ENCODE measurements at places on chromosomes 5 and 9.
A peak's percentile ranks its signal among the peaks of the same experiment; 100 is the strongest.

DNA sequence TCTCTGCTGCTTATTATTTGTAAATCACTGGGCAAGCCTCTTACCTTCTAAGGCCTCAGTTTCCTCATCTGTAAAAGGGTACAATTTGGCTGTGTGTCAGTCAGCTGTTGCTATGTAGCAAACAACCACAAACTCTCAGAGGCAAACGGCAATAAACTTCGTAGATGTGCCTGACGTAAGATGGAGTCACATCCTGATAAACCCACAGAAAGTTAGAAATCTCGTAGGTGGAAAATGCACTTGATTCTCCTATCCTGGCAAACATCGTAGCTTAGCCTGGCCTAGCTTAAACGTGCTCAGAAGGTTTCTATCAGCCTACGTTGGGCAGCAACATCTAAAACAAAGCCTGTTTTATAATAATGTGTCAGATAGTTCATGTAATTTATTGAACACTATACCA, 35.0 kb upstream of the UNC5A start:
- no peak for DNase-seq

DNA sequence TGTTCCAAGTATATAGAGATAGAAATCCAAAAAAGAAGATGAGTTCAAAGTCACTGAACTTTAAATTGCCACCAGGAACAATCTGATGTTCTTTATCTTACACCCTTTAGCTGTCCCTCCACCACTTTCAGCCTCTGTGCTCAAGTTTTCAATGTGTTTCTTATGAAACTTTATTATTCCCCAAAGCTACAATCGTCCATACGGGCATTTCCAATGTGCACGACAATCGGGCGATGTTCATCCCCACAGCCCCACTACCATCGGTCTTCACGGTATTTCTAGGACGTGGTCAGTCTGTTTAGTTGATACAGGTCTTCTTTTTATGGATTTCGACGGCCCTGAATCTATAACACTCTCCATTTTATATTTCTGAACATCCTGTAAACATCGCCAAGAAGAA, 238.7 kb upstream of the DAP start:
- no peak for DNase-seq

- DNase-seq: no peak
These were observed 31.5 kb downstream of the CLINT1 start for GRCh38 chr5:157827423-157827822.

- DNase-seq: no peak
These were observed 38.5 kb downstream of the SNCAIP start for GRCh38 chr5:122350496-122350895.

DNA sequence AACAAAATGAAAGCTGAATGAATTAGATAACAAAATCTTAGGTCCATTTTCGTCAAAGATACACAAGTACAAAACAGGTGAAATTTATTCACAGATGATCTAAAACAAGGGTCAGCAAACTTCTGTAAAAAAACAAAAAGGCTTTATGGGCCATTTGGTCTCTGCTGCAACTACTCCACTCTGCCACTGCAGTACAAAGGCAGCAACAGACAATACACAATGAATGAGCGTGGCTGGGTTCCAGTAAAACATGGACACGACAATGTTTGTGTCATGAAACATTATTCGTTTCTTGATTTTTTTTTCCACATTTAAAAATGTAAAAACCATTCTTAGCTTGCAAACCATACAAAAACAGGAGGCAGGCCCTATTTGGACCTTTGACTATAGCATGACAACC, 71.9 kb downstream of the ECPAS start:
- no peak for DNase-seq

- no peak for DNase-seq
These were observed 811.7 kb upstream of the GRAMD2B start for GRCh38 chr5:125611541-125611940.

DNA sequence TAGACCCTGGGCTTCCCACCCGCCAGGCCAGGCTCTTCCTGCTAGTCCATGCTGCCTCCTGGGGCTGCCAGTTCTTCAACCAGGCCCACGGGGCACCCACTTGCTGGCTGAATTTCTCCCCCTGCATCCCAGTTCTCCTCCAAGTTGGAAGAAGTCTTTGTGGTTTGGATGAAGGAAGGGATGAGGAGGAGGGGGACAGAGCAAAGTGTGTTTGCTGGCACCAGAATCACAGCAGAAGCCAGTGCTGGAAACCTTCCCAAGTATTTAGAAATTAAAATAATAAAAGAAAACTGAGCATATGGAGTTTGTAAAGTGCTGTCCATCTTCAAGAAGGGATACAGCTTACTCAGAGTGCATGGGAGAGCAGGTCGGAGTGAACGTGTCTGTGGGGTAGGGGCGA, 19.4 kb upstream of the UNC5A start:
- DNase-seq: no peak

DNA sequence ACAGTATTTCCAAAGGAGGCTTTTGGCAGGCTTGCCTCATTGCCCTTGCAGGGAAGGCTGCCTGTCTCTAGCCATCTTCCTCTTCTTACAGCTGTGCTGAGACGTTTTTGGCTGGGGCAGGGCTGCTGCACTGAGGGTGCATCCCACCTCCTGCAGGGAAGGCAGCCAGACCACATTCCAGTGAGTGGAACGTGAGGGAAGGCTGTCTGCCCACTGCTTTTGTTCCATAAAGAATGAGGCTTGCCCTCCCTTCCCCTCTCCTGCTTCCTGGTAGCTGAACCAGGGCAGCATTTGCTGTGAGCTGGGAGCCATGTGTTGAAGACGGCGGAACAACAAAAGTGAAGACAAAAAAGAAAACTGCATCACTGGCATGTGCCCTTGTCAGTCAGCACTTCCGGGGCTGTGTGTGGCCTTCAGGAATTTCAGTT, 16.8 kb downstream of the MGAT1 start:
- no peak for DNase-seq

DNA sequence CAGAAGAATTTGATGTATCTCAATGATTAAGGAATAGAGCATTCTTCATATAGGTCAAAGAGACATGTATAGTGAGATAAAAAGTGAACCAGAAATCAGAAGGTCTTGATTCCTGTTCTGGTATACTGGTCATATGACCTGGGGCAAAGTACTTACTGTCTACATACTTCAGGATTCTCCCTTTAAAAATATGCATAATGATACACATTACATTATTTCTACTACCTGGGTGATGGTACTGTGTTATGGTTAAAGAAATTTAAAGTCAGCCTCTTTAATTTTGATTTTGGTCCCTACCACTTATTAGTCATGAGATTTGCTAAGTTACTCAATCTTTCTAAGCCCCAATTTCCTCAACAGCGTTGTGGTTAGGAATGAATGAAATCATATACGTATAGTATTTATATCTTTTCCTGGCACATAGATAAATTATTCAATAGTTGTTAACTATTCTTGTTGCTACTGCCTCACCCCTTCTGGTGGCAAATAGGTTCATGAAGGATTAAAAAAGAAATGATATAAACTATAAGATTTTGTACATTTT, 984.1 kb downstream of the TLE4 start:
- DNase-seq: no peak

DNA sequence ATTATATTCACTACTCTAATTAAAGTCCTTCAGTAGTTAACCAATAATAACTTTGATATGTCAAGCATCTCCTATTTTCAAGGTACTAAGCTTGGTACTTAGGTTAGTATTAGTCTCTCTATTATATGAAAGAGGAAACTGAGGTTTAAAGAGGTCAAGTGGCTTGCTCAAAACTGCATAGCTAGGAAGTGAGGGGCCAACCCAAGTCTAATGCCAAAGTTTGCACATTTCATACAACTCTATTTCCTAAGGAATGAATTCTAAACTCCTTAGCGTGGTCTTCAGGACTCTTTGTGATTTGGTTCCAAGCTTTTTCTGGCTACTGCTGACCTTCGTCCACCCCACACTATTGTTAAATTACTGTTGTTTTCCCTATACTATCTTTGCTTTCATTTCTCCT, 9.9 kb upstream of the SHOC1 start:
- DNase-seq: no peak

DNA sequence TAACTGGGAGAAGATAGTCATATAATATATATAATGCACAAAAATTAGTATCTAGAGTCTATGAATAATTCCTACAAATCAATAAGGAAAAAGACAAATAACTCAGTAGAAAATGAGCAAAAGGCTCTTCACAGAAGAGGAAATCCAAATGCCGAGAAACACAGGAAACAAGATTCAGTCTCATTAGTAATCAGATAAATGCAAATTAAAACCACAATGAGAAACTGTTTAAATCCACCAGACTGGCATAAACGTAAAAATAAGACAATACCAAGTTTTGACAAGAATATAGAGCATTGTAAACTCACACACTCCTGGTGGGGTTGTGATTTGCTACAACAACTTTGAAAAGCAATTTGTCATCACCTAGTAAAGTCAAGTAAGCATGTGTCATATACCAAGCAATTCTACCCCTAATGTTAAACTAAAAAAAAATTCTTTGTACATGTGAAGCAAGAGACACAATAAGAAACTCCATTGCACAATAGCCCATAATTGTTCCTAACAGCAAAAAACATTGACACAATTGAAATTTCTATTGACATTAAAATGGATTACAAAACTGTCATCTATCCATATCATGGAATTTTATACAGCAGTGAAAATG, 21.0 kb upstream of the UBLCP1 start:
- DNase-seq: no peak

DNA sequence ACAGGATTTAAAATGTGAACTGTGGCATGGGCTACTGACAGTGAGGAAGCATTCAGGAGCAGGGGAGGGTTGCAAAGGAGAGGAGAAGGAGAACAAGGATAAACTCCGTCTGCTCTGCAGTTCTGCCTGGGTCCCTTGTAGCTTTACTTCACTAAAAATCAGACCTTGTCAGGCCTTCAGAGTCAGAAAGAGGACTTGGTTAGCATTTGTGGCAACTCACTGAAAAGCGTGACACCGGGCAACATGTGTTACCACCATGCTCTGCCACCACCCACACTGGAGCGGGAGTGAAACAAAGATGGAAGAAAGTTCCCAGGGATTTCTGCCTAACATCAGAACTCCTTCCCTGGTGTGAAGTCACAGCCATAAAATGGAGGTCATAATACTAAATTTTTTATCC, 19.3 kb downstream of the FYB1 start:
- no peak for DNase-seq

DNA sequence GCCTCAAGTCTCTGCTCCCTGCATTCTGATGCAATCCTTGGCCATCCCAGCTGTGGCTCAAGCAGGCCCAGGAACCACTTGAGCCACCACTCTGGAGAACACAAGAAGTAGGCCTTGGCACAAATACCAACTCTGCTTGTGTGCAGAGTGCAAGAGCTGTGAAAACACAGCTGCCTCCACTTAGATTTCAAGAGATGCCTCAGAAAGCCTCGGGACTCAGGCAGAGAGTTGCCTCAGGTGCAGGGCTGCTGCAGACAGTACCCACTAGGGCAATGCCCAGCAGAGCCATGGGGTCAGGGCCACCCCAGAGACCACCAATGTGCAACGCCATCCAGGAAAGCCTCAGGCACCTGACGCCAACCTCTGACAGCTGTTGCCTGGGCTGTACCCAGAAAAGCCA, 82.4 kb downstream of the FREM1 start:
- DNase-seq: peak; percentile 13

DNA sequence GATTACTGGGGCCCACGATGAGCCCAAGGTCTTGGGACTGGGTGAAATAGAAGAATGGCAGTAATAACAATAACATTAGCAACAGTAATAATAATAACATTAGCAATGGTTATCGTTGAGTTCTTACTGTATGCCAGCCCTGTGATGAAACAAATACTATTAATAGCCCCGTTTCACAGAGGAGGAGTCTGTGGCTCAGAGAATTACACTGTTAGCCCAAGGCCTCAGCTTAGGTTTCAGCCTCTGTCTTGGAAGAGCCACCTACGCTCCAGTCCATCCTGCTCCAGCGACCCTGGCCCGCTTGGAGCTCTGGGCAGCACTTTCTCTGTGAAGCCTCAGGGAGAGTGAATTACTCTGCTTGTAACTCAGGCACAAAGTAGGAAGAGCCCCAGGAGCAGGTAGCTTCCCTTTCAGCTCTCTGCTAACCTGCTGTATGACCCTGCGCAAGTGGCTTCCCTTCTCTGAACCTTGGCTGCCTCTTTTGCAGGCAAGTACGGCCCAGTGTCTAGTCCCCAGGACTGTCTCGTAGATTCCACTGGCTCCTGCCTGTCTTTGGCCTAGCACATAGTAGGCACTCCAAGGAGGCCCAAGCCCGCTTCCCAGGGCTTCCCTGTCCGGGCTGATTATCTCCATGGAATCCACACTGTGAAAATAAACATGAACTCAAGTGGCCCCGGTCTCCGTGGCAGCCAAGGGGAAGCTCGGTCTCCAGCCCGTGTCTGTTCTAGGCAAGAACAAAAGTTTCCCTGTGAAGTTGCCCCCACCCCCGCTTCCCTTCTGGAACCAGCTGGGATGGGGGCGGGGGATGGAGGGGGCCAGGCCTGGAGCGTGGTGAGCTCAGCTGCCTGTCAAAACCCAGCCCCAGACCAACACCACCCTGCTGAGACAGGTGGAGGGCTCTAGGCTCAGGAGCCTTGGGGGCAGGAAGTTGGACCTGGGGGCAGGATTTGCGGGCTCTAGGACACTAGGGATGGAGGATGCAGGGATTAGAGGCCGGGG, 26.2 kb upstream of the LMX1B start:
- DNase-seq: no peak

DNA sequence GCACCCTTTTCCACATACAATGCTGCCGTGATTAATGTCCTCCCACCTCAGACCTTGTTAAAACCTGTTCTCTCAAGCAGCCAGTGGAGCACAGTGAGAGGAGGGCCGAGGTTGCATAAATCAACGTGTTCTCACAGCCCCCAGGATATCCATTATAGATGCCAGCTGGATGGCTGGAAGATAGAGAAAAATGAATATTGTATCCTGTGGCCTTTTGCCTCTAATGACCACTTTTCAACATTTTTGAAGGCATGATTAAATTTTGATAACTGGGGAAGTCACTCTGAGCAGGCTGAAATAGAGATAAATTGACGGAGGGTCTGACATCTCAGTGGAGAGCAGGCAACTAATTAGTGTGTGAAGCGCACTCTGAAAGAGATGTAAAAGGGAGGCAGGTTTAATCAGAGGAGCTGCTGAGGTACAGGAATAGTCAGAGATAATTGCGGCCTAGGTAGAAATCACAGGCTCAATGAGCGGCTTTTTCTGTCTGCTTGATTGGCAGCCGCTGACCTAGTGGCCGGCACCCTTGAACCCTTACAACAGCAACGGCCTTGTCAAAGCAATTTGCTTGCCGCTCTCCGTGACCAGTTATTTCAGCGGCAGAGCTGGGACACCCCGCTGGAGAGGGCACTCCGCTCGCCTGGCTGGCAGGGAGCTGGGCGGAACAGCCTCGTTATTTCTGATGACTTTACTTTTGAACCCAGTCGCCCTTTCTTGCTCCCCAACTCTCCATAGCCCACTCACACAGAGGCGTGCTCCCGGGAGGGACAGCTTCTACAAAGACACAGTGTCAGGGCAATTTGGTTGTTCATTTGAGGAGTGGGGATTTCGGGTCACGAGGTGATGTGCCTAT, 560.7 kb downstream of the PSAT1 start:
- no peak for DNase-seq

DNA sequence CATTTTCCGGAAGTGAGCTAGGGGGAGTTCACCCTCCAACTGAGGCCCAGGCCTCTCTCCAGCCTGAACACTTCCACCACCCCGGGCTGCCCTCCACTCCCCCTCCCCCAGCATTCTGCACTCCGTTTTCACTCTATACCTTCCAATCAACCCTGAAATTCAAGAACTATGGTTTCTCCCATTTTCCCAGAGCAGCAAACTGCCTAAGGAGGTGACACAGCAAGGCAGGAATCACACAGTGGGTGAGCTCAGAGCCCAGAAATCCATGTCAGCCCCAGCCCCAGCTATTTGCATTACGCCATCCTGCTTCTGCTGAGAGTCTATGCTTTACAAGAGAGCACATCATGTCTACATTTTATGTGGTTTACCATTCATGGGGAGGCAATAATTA, 11.9 kb downstream of the MSX2 start:
- no peak for DNase-seq

Measured in NCI-H1092 treated with DMSO at 0.1 percent for 48 hours (cell line).